Peyer's patch (tissue), 4 donors: ENCODE measurements at places on chromosomes 11 and 22.

- peaks cover 91% of the 10 kb centered on the region for H3K36me3 ChIP-seq
- peaks cover 52% of the 10 kb centered on the region for H3K4me1 ChIP-seq
- H3K4me3 ChIP-seq: no peak overlapping the region
- H3K27me3 ChIP-seq: no peaks in the 10 kb centered on the region
- DNase-seq: no peak
- H3K27ac ChIP-seq: no peak overlapping the region
These were observed 17.7 kb upstream of the ANKRD42 start for GRCh38 chr11:83175815-83176214.

GRCh38 chr11:130773244-130773820, 142.9 kb downstream of the SNX19 start:
- H3K4me1 ChIP-seq: no peaks in the 10 kb centered on the region
- no peak overlapping the region for H3K27ac ChIP-seq
- no peaks in the 10 kb centered on the region for H3K36me3 ChIP-seq

DNA sequence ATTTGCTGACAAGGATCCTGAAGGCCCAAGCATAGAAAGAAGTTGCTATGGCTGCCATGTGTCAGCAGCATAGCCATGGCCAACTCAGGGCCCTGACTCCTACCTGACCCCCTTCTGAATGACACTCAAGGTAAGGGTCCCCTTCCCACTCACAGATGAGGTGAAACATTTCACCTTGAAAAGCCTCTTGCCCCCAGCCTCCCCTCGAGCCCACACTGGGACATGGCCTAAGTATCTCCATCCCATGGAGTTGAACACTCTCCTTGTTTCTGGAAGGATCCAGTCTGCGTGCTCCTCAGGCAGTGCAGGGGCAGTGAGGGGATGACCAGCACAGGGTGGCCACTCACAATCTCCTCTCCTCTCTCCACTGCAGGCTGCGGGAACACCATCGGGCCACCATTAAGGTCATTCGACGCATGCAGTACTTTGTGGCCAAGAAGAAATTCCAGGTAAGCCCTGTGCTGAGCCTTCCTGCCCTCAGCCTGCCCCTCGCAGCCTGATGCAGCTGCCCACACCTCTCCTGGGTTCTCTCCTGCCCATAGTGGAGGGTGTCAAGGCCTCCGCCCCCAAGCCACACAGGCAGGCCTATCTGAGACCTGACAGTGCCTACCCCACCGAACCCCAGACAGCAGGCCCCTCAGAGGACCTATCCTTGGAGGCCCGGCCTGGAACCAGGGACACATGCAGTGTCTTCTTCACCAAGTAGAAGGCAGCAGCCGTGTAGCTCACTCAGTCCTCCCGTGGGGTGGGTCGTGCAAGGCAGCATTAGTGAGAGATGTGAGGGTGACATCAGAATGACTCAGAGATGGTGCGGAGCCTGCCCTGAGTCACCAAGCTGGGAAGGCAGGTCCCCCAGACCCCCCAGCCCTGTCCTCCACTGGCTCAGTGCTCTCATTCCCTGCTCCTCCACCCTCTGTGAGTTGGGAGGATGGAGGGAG, 68.9 kb upstream of the KCNQ1OT1 start:
- no peaks in the 10 kb centered on the region for H3K27me3 ChIP-seq
- no peak overlapping the region for H3K27ac ChIP-seq
- H3K4me3 ChIP-seq: no peak overlapping the region
- peak; percentile 40 for DNase-seq

DNA sequence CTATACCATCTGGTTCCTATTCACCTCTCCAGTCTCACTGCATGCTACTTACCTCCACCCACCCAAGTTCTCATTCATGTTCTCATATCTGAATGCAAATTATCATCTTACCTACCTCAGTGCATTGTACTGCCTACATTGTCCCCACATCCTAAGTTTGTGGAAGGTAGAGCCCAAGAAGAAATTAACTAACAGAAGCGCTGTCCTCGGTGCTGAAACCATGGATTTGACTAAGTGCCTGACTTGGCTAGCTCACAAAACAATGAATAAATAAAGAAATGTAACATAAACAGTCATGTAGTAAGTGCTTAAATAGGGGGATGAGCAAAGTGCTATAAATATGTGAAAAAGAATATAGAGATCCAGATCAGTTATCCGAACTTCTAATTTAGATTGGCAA, 63.2 kb downstream of the GRIA4 start:
- H3K27ac ChIP-seq: no peak overlapping the region
- DNase-seq: peak; percentile 49
- H3K36me3 ChIP-seq: no peaks in the 10 kb centered on the region
- H3K4me3 ChIP-seq: no peak overlapping the region
- no peaks in the 10 kb centered on the region for H3K27me3 ChIP-seq
- H3K4me1 ChIP-seq: no peaks in the 10 kb centered on the region

DNA sequence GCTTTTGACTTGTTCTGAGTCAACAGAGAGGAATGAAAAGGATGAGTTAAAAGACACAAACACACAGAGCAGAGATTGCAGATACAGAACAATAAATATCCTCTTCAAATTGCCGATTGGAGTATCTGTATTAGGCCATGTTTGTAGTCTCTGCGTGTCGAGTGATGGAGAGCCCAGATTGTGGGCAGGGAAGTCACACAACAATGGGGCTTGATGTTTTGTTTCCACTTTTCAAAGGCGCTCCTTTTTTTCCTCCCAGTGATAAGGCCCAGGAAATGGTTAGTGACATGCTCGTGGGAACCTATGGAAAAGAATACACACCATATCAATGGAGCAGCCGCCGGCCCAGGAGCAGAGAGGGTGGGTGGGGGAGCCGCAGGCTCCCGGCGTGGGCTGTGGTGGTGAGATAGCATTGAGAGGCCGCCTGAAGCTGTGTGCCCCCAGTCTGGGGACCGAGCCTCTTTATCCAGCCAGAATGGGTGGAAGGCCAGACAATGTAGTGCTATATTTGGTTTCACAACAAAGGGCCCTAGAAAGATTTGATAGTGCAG, 555.9 kb downstream of the INSC start:
- H3K36me3 ChIP-seq: no peaks in the 10 kb centered on the region
- no peaks in the 10 kb centered on the region for H3K4me1 ChIP-seq
- H3K4me3 ChIP-seq: no peak overlapping the region
- H3K27ac ChIP-seq: no peak overlapping the region

DNA sequence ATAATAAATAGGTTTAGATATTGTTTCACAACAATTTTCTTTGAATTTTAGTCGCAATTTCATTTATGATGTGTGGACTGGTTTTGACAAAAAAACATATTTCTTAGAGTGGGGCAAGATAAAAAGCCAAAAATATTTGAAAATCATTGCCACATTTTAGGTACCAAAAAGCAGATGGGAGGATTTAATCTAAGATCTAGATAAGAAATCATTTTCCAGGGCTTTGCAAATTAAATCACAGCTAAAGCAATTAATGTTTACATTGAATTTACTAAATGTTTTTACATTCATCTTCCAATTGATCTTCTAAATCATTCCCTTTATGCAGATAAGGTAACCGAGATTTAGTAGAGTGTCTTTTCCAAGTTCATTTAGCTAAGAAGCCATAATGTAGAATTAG, 1386.0 kb upstream of the TENM4 start:
- no peak overlapping the region for H3K27ac ChIP-seq
- DNase-seq: no peak
- H3K4me1 ChIP-seq: no peaks in the 10 kb centered on the region
- H3K4me3 ChIP-seq: no peak overlapping the region
- H3K27me3 ChIP-seq: no peaks in the 10 kb centered on the region
- H3K36me3 ChIP-seq: no peaks in the 10 kb centered on the region

GRCh38 chr11:74322667-74323066, 11.2 kb upstream of the P4HA3 start:
- H3K4me1 ChIP-seq: peaks cover 8% of the 10 kb centered on the region
- no peak overlapping the region for H3K27ac ChIP-seq
- no peak overlapping the region for H3K4me3 ChIP-seq
- no peak for DNase-seq
- H3K27me3 ChIP-seq: no peaks in the 10 kb centered on the region

DNA sequence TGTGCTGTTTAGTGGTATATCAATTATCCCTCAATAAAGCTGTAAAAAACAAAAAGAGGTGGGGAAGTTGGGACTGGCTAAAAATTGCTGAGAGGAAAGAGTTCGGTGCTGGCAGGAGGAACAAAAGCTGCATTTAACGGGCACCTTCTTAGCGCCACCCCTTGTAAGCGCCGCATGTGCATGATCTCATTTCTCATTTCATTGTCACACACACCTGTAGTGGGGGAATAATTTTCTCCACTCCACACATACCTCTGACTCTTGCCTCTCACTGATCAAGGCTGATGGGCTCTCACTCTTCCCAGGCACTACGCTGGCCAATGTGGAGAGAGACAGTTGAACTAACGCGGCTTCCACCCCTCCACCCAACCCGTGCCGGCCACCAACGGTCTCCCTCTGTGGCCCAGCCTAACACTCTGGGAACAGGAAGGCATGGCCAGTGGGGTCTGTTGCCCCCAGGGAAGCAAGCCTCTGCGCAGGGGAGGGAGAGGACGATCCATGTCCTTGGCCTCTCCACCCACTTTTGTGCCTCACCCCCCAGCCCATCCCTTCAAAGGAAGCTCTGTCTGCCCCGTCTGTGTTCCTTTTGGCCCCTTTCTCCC, 186.7 kb upstream of the SYT13 start:
- no peak overlapping the region for H3K27ac ChIP-seq
- H3K4me3 ChIP-seq: no peak overlapping the region
- no peak for DNase-seq
- no peaks in the 10 kb centered on the region for H3K27me3 ChIP-seq

GRCh38 chr11:119910051-119910450, 181.1 kb upstream of the NECTIN1 start:
- DNase-seq: peak; percentile 74
- H3K27me3 ChIP-seq: no peaks in the 10 kb centered on the region
- H3K4me3 ChIP-seq: no peak overlapping the region
- H3K4me1 ChIP-seq: no peaks in the 10 kb centered on the region

DNA sequence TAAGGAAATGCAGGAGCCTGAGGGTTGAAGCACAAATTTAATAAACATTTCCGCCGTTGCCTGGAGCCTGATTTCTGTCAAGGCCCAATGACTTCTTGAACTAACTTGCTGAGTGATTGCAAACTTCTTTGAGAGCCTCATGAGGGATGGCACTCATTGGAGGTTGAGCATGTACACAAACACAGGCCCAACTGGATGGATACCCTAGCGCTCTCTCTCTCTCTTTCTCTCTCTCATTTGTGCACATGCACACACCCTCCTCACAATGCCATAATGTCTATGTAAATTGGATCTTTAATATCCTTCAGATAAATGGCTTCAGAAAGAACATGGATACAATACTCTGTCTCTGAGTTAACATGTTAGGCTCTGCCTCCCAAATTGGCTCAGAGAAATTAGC, 597.7 kb upstream of the CADM1 start:
- no peaks in the 10 kb centered on the region for H3K4me1 ChIP-seq
- H3K36me3 ChIP-seq: no peaks in the 10 kb centered on the region
- H3K27me3 ChIP-seq: no peaks in the 10 kb centered on the region
- H3K4me3 ChIP-seq: no peak overlapping the region
- no peak overlapping the region for H3K27ac ChIP-seq

GRCh38 chr11:2987881-2988861, 4.0 kb downstream of the NAP1L4 start:
- no peak for DNase-seq
- no peaks in the 10 kb centered on the region for H3K36me3 ChIP-seq
- no peaks in the 10 kb centered on the region for H3K27me3 ChIP-seq
- peak overlapping the region; percentile 90 for H3K4me3 ChIP-seq

DNA sequence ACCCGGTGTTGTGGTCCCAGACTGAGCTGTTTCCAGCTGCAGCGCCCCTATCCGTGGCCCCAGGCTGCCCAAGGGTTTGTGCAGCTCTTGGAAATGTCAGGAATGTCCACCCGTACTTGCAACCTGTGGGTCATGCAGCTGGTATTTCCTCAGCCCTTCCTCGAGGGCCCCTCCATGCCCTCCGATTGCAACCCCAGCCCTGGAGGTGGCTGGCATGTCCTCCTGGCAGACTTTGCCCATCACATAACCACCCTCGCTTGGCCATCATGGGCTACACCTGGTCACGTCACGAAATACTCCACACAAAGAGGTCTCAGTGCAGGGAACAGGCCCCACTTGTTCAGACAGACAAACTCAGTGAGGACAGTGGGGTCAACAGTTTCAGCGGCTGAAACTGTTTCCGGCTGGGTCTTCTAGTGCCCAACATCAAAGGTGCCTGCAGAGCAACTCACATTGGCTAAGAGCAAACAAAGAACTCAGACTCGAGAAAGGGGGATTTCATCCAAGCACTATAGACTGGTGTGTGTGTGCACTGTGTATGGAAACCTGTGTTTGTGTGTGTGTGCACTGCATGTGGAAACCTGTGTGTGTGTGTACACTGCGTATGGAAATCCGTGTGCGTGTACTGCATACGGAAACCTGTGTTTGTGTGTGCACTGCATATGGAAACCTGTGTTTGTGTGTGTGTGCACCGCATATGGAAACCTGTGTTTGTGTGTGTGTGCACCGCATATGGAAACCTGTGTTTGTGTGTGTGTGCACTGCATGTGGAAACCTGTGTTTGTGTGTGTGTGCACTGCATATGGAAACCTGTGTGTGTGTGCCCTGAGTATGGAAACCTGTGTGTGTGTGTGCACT, 72.8 kb upstream of the CCND1 start:
- no peaks in the 10 kb centered on the region for H3K36me3 ChIP-seq
- no peaks in the 10 kb centered on the region for H3K4me1 ChIP-seq
- no peak overlapping the region for H3K4me3 ChIP-seq
- no peak overlapping the region for H3K27ac ChIP-seq
- DNase-seq: no peak

DNA sequence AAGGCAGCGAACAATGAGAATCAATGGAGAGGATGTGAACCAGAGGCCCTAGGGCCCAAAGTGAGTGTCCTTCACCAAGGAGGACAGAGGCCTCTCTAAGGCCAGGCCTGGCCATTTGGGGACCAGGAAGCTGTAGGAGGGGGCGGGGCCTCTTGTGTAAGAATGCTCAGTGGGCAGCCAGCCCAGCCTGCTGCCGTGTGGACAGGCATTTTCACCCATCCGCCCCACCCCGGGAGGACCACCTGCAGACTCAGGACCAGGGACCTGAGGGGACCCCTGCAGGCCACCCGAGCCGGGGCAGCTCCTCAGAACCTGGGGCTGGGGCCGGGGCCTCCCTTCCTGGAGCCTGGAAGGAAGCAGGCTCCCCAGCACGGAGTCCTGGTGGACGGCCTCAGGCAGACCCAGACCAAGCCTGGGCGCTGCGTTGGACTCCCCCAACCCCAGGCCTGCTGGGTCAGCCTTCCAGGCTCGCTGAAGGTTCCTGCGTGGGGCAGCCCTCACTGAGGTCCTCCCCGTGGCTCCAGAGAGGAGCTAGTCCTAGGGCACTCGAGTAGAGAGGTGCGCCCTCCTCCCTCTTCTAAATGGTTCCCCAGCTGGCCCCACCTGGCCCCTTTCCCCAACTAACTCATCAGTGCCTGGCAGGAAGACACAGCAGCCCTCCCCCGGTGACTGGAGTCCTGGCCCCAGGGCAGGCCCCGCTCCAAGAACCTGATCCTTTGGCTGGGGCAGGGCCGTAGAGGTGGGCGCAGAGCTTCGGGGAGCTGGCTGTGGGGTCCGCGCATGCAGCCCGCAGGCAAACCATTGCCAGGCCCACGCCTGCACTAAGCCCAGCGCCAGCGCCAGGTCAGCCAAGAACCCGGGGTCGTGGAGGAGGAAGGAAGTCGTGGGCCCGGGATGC, 1.5 kb upstream of the TRABD start:
- peak overlapping the region; percentile 97 for H3K27ac ChIP-seq
- H3K4me3 ChIP-seq: peak overlapping the region; percentile 86
- DNase-seq: peak; percentile 81
- no peaks in the 10 kb centered on the region for H3K27me3 ChIP-seq
- peaks cover 26% of the 10 kb centered on the region for H3K4me1 ChIP-seq
- no peaks in the 10 kb centered on the region for H3K36me3 ChIP-seq
